ENCODE measurements at places on chromosomes 6 and 20.
A peak's percentile ranks its signal among the peaks of the same experiment; 100 is the strongest.

GRCh38 chr6:37919417-37920157 lies 100.1 kb downstream of the ZFAND3 start:
- no peak for DNase-seq

- DNase-seq, result no peak
Measured at GRCh38 chr20:33075281-33075680, 4.2 kb upstream of the BPIFB4 start.

DNA sequence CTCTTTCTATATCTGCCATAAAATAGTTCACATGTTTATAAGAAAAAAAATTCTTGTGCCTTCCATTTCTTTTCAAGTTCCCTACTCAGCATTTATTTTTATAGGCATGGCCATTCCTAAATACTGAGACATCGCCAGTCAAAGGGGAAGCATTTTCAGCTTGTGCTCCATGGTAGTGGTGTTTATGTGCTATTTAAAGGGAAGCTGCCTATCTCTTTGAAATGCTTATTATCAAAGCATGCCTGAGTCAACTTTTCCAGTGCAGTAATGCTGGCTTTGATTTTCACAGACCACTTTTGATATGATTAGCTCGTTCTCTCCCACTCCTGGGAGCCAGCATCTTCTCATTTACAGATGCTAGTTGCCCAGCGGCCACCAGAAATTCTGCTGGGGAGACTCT lies 124.1 kb upstream of the RIN2 start:
- no peak for DNase-seq

GRCh38 chr20:63963348-63963741 lies 6.4 kb downstream of the ZNF512B start:
- DNase-seq, result no peak

GRCh38 chr6:82957171-82957867 lies 108.3 kb downstream of the UBE3D start:
- DNase-seq, result no peak

GRCh38 chr20:42173440-42173839 lies 555.3 kb upstream of the CHD6 start:
- no peak for DNase-seq

DNA sequence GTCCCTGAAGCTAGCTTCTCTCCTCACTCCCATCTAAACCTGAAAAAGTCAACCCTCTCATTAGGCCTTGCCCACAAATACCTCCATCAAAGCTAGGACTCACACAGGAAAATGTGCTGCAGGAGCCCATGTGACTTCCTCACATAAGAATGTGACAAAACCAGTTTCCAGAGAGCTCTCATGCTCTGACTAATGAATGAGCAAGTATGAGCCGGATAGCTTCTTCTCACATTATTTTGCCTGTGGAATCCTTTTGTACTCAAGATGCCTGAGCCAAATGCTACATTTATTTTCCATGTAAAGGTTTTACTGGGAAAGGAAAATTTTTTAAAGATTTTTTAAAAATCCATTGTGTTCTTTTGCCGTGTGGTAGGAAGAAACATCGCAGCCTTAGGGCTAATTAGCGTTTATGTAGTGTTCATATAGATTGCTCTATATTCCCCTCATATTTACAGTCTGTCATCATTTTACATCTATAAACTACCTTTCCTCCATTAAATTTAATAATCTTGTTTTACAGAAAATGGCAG lies 68.6 kb upstream of the CCN6 start:
- DNase-seq, result no peak

DNA sequence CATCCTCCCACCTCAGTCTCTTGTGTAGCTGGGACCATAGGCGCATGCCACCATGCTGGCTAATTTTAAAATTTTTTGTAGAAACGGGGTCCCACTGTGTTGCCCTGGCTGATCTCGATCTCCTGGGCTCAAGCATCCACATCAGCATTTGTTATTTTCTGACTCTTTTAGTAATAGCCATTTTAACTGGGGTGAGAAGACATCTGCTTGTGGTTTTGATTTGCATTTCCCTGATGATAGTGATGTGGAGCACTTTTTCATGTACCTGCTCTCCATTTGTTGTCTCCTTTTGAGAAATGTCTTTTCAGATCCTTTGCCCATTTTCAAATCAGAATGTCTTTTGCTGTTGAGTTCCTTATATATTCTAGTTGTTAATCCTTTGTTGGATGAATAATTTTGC lies 22.2 kb upstream of the TULP4 start:
- no peak for DNase-seq

DNA sequence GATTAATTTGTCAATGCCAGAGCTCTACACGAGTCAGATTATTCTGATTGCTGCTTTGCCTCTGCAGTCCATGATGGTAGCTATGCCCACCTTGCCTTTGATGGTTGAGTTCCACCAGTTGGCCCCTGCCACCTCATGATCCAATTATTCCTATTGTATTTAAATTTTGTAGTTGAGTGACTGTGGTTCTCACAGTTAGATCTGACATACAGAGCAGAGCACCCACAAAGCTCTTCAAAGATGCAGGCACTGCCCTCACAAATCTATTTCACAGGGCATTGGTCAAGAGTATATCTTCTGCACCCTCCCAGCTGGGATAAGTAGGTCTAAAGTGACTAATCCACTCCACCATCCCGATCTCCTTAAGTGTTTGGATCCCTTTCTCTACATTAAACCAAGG lies 318.8 kb downstream of the EYA4 start:
- no peak for DNase-seq

DNA sequence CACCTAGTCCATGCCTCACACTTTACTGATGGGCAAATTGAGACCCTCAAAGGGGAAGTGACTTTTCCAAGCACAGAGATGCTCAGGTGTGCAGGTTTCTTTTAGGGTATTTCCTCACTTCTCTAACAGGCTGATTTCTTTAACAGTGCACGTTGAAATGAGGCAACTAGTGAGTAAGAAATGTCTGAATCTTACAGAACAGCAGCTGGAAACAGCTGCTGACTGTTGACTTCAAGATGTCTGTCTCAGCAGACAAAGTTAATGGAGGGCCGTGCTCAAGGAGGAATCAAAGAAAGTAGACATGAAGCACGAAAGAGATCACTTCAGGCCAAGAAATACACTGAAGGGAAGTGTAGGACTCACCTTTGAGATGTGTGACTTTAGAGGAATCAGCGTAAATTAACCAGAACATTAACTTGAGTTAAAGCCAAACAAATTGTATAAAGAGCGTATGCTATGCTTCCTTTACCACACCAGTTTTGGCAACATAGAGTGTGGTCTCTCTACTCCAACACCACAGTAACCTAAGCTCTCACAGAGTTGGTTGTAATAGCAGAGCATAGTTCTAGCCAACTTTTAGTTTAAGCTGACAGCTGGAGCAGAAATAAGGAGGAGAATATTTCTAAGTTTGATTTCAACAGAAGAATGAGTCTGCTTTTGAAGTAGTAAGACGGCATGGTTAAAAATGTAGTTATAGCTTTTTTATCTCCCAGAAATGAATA lies 60.9 kb downstream of the SAMD3 start:
- no peak for DNase-seq

DNA sequence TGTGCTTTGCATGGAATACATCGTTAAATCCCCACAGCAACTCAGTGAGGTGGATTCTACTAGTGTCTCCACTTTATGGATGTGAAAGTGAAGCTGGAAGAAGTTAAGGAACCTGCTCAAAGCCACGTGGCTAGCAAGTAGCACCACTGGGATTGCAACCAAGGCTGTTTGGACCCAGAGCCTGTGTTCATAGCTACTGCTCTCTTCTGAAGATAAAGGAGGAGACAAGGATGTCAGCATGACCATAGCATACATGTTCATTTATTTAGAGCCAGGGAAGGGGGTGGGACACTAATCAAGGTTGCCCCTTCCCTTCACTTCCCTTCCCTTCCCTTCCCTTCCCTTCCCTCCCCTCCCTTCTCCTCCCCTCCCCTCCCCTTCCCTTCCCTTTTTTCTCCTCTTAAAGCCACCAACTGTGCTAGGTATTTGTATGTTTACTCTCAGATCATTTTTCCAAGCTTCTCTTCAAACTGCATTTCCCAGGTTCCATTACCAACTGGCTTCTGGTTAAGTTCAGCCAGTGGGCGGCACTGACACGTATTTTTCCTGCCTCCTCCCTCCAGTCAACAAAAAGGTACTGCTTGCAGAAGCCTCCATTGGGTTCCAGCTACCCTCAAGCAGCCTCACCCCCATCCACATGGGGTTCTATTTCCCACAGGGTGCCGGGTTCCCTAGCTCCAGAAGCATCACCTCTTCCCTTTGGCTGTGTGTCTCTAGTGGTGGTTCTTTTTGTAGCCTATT lies 134.9 kb downstream of the BCAS1 start:
- DNase-seq, result peak; percentile 42

- DNase-seq, result no peak
Measured at GRCh38 chr6:71053475-71053874, 96.6 kb upstream of the B3GAT2 start.

- DNase-seq, result no peak
Measured at GRCh38 chr6:106927531-106928398, 46.8 kb downstream of the CD24 start.

GRCh38 chr6:112745765-112746164 lies 398.6 kb downstream of the RFPL4B start:
- DNase-seq, result no peak

- no peak for DNase-seq
Measured at GRCh38 chr6:42751055-42751454, 5.2 kb upstream of the TBCC start.

DNA sequence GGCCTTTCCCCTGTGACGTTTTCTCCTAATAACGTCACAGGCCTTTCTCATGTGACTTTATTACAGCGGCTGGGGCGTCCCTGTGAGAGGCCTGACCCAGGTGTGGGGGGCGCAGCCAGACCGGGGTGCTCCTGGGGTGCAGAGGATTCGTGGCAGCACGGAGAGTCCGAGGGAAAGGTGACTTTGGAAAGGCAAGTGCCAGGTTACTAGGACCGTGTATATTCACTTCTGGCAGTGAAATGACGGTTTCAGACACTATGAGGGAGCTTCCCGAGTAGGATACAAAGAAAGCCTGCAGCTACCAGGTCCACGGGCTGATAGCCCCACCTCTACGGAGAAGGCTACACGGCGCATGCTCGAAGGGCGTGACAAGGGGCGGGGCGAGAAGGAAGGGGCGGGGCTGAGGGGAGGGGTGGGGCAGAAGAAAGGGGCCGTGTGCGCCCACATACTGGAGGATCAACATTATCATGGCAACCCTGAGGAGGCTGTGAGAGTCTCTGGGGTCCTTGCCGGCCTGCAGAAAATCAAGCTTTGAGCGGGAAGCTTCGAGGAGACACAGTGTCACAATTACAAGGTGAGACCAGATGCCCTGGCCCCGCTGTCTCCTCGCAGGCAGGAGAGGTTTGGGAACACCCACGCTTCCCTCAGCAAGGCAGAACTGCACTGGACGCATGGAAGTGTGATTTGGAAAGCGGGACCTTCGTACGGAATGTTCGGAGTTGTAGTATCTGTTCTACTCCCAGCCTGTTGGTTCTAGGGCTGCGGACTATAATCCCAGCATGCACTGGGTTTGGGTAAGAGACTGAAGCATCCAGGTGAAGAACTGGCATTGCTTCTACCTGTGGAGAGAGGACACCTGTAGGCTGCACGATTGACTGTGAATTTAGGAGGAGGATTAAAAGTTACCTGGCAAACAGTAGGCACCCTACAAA lies 54.4 kb upstream of the ZNF337 start:
- peak; percentile 46 for DNase-seq

DNA sequence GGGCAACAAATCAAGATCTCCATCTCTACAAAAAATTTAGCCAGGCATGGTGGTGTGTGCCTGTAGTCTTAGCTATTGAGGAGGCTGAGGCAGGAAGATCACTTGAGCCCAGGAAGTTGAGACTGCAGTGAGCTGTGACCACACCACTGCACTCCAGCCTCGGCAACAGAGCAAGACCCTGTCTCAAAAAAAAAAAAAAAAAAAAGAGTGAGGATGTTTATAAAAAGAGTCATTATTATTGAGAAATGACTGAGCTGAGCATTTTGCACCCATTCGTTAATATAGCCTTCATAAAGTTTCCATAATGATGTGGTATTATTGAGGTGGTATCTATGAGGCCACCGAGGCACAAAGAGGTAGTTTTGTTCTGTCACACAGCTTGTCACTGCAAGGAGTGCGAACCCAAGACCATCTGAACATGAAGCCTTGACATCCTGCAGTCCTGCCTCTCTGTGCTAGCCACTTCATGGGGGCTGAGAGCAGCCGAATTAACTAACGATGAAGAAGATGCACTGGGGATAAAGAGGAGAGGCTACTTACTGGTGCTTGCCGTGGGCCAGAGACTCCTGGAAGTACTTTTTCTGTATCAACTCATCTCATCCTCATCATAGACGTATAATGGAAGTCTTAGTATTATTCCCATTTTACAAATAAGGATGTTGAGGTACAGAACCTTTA lies 175.5 kb downstream of the BCAS1 start:
- no peak for DNase-seq

- DNase-seq, result no peak
Measured at GRCh38 chr6:73657201-73657600, 3.4 kb upstream of the SLC17A5 start.

DNA sequence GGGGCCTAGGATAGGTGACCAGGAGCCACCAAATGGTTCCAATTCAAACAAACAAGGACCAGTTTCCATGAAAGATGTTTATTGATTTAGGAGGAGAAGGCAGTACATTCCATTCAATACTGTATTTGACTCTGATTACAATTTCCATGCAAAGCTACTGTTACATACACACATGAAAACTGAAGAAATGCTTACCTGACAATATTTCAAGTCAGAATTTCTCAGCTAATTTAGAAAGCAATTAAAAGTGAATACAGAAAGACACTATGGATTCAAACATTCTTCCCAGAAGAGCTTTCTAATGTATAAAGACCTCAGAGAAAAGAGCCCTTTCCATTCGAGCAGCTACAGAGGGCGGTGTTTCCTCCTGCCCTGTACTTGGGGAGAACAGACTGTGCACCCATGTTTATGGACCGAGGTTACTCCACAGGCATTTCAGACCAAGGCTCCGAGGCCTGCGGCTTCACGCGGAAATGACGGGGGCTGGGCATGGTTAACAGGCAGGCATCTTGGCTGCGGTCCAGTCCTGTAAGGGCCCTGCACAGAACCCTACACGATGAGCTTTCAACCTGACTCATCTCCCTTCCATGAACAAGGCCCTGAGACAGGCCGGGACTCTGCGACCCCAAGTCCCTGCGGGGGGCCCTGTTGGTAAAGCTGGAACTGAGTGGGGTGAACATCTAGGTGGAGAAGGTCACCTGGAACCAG lies 25.7 kb upstream of the TCFL5 start:
- DNase-seq, result peak; percentile 39

DNA sequence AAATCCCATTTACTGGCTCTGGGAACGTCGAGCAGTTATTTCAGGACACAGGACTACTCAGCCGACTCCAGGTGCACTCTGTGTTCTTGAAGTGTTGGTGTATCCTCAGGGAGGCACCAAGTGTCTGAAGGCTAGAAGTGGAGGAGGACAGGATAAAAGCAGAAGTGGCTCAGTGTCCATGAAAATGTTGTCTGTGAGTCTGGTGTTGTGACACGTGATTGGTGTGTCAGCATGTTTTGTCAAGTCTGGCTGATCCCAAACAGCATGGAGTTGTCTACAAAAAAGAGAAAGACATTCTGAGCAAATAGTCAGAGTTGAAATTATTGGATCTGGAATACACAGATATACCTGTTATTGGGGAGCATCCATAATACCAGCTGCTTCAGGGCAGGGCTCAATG lies 30.3 kb downstream of the SCGN start:
- no peak for DNase-seq
